ENCODE measurements at places on chromosomes 2 and 18.

- DNase-seq: peak; percentile 43
Observed at GRCh38 chr2:854460-854859, 96.2 kb upstream of the SNTG2 start.

DNA sequence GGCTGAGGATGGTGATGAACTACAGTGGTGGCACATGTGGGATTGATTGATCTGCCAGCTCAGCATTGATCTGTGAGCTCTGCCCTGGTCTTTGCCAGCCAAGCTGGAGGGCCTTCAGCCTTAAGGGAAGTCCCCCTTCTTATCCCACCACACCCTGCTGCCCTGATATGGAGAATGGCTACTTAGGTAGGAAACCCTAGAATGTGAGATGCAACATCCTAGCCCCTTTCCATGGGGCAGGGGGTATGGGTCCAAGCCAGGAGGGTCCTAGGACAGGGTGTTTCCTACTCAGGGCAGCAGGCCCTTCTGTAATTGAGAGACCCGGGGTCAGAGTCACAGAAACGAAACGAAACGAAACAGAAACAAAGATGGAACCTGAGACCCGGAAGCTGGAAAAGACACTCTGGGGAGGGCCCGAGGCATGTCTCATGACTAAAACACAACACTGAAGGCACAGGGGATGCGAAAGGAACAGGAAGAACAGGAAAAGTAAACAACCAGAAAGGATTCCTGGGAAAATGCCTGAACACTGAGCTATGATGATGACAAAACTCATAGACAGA is 16.9 kb upstream of the SULT1C2 start:
- DNase-seq: no peak

DNA sequence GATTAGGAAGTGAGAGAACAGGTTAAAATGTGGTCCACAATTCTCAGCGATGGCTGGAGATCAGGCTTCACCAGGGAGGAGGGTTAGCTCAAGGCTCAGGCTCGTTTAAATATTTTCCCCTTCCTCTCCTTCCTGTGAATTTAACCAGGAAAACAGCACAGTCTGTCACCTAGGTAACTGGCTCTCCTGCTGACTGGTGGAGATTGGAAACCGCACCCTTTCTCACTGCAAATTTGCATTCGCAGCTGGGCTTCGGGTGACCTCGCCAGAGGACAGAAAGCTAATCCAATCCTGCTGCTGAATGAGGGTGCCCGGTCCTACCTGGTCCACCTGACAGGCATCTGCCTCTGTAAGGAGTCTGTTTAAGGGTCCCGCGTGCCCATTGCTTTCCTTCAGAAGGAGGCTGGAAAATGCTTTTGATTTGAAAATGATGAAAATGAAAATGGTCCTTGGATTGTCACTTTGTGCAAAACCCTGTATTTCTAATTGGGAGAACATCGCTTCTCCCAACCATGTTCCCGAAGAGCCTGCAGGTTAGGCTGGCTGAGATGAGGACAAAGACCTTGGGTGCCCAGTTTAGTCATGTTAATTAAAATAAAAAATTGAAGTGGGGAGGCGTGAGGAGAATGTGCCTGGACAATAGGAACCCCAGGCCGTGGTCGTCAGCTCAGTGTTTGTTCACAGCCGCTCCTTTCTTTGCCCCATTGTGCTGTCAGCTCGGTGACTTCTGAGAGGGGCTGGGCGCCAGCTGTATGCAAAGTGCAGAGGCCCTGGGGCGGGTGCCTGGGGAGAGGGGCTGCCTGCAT is 43.4 kb upstream of the MTCL1 start:
- peak; percentile 31 for DNase-seq

- DNase-seq: peak; percentile 76
Observed at GRCh38 chr2:239561446-239562001, 160.7 kb upstream of the HDAC4 start.

DNA sequence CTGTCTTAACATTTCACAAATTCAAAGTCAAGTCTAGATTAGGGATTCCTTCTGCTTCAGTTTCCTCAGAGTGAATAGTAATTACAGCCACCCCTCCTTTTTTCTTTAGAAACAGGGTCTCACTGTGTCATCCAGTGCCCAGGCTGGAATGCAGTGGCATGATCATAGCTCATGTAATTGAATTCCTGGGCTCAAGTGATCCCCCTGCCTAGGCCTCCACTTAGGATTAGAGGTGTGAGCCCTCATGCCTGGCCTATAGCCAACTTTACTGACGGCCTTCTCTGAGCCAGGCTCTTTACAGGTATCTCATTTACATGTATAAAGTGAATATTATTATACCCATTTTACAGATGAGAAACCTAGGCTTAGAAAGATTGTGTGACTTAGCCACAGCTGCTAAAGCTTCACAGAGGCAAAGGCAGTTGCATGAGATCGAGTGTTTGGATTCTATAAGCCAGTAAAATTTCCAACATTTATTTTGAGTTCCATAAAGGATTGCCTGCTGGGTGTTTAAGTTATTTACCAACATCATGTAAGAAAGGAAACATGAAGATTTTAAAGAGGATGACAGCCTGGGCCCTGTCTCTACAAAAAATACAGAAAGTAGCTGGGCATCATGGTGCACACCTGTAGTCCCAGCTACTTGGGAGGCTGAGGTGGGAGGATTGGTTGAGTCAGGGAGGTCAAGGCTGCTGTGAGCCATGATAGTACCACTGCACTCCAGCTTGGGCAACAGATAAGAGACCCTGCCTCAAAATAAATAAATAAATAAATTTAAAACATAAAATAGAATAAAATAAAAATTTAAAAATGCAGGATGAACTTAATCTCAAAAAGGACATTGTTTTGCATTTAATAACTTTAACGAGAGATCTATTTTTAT is 1.8 kb downstream of the ENOSF1 start:
- DNase-seq: no peak

- no peak for DNase-seq
Observed at GRCh38 chr2:100224988-100225710, 82.8 kb upstream of the AFF3 start.

- peak; percentile 18 for DNase-seq
Observed at GRCh38 chr2:46706264-46706983, 209.2 kb downstream of the MCFD2 start.

DNA sequence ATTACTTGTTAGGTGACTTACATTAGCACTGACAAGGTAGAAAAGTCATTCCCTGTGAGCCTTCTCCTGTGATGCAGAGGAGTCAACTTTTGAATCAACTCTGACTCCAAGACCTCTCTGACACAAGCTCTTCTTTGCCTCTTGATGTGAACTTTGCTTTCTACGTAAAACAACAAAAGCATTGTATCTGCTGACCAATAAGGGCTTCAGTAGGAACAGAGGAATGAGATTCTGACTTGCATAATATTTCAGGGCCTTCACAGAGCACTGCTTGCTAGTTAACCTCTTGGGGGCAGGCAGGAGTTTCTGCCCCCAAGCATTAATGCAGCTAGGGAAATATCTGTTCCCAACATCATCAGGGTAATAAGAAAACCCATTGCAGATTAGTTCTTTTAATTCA is 791.5 kb downstream of the BCL11A start:
- DNase-seq: no peak

GRCh38 chr18:668260-668659 is 10.8 kb downstream of the TYMS start:
- DNase-seq: no peak

GRCh38 chr18:68738564-68738963 is 23.7 kb upstream of the TMX3 start:
- DNase-seq: no peak

- no peak for DNase-seq
Observed at GRCh38 chr2:231213931-231214642, 15.7 kb downstream of the ARMC9 start.

DNA sequence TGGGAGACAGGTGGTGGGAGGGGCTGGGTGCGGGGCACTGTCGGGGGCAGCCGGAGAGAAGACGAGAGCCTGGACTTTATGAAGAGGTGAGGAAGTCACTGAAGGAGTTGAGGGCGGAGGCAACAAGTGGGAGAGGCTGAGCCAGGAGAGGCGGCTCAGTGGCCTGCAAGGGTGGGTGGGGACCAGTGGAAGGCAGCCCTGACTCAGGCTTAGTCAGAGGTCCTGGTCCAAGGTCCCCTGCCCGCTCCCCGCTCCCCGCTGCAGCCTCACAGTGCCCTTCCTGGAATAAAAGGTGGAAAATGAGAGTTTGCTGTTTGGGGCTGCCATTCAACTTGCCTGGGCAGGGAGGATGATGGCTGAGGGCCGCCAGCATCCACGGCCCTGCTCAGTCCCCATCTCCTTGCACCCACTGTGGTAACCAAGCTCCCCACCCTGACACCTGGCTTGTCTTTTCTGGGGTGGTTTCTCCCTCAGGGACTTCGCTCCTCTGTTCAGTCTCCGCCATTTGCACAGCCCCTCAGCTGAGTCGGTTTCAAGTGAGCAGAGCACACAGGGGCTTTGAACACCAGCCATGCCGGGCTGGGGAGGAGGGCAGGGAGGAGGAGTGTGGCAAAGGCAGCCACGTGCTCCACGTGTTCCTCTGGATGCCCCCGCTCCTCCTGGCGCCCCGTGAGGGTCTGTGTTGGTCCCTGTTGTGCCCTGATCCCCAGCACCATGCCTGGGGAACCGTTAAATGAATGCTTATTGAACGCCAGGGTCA is 13.7 kb upstream of the RALB start:
- peak; percentile 91 for DNase-seq

DNA sequence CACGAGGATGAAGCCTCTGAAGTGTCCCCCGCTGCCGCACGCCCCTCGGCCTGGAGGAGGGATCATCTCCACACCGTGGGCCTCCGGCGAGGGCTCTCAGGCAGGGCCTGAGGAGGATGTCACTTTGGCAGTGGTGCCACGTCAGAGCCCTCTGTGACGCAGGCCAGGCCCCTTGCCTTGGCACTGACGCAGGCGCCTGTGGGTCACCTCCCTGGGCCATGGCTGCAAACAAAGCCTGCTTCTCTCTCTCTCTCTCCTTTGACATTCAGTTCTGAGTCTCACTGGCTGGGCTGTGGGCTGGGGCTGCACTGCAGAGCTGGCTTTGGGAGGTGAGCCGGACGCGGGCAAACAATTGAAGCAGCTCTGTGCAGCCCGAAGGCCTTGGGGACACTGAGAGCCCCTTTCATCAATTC is 273.7 kb downstream of the TWIST2 start:
- no peak for DNase-seq

DNA sequence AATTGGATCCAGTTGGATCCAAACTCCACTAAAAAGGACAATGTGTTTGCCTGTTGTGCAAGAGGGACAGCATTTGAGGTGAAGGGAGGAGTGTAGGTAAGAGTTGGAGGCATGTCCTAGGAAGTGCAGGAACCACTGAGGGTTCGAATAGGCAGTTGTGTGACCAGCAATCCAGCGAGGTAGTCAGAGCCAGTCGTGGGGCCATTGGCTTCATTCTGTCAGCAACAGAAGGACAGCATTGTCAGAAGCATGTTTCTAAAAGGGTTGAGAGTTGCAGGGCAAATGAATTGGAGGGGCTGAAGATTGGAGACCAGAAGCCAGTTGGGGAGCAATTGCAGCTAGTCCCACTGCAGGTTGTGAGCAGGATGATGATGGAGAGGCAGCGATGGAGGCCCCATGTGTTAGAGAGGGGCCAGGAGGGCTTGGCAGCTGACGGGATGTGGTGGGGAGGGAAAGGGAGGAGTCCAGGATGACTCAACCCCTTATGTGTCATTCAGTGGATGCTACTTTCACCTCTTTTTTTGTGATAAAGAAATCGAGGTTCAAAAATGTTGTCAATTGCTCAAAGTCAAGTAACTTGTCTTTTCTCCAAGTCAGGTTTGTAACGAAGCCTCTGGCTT is 96.7 kb upstream of the SIX3 start:
- peak; percentile 14 for DNase-seq

DNA sequence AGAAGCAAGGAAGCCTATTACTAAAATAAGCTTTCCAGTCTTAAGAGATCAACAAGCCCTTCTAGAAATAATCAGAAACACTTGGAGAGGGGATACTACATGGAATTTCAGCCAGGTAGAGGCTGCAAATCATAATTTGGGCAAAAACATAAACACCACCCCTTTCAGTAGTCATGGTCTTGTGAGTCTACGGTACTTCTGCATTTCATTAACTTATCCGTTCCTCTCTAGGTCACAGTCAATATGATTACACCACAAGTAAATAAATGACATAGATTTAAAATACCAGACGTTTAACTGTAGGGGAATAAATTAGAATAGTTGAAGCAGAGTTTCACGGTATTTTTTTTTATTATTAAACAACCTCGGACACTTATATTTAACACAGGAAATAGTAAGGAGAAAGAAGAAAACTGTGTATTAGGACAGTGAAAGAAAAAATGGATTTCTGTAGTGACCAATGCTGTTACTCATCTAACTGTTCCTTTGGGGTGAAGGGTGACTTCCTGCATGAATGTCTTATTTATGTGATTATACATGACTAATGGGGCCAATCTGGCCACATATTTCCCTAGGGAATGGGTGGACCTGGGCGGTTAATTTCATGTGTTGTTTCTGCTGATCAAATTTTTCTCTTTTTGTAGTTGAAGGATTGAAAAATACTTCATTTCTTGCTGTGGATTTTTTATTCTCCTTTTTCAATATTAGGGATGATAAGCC is 456.6 kb upstream of the UBE2E3 start:
- peak; percentile 78 for DNase-seq

- peak; percentile 88 for DNase-seq
Observed at GRCh38 chr2:62149708-62150107, 46.2 kb upstream of the B3GNT2 start.

- DNase-seq: no peak
Observed at GRCh38 chr2:203937788-203938187, 1.2 kb downstream of the ICOS start.

- DNase-seq: no peak
Observed at GRCh38 chr2:203177361-203177760, 61.5 kb upstream of the CYP20A1 start.

GRCh38 chr2:239251971-239252370 is 148.8 kb downstream of the HDAC4 start:
- DNase-seq: no peak

- DNase-seq: no peak
Observed at GRCh38 chr2:66697366-66697765, 262.4 kb downstream of the MEIS1 start.

- no peak for DNase-seq
Observed at GRCh38 chr2:38907242-38907641, 17.6 kb downstream of the ARHGEF33 start.

DNA sequence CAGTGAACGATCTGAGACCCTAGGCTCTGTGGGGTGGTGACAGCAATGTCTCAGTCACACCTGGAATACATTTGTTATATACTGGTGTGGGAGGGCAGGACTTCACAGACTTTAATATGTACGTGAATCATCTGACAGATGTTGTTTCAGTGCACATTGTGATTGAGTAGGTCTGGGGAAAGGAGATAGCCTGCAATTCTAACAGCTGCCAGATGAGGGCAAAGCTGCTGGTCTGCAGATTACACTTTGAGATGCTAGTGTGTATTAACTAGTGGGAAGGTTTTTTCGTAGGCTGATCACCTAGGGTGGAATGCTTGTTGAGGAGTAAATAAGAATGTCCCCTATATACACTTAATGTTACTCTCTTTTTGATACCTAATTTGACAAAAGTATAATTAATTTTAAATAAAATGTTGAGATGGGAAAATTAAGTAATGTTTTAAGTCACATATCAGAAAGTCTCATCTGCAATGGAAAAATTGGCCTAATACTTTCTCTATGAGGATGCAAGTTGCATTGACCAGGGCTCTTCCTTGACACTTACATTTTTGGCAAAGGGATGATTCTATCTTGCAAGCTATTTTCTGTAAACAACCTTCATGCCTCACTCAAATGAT is 496.9 kb upstream of the HNMT start:
- peak; percentile 55 for DNase-seq

Data from GM03348 (cell line).